ENCODE measurements at places on chromosomes 2 and 18.

DNA sequence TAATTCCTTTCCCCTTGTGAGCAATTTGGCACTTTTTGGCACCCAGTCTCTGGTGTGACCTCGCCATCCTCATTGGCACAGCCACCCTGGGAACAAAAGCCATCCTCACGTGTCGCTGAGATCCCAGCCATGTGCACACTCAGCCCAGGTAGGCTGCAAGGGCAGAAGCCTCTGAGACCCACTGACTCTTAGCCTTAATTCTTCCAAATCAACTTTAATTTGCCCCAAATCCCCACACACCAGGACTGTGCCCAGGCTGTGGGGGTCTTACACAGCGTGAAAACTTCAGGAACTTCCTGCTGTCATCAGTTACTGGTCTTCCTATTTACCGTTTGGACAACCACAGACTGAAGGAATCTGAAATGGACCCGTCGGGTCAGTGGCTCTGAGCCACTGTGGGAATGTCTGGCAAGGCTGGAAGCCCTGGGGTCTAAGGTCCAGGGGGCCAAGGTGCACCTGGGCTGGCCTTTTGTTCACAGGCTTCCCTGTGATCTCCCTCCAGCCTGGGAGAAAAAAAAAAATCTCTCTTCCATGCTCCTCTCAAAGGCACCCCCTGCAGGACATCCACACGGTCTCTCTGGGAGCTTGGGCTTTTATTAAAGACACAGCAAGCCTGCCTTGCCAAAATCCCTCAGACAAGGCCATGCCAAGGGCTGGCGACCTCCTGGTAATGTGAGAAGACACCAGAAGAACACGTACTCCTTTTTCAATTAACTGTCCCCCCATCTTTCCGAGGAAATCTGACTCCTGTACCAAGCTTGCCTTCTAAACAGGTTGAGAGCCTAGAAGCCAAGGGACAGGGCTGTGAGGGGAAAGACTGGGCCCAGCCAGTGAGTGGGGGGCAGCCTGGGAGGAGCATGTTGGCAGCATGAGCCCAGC, 42.1 kb upstream of the LAPTM4A start:
- peak; percentile 21 for DNase-seq

- no peak for DNase-seq
Measured at GRCh38 chr2:195331129-195331528, 325.9 kb upstream of the SLC39A10 start.

GRCh38 chr2:199929262-199929661, 18.2 kb downstream of the C2orf69 start:
- DNase-seq = no peak

- DNase-seq = no peak
Measured at GRCh38 chr2:184419744-184420143, 178.6 kb upstream of the ZNF804A start.

DNA sequence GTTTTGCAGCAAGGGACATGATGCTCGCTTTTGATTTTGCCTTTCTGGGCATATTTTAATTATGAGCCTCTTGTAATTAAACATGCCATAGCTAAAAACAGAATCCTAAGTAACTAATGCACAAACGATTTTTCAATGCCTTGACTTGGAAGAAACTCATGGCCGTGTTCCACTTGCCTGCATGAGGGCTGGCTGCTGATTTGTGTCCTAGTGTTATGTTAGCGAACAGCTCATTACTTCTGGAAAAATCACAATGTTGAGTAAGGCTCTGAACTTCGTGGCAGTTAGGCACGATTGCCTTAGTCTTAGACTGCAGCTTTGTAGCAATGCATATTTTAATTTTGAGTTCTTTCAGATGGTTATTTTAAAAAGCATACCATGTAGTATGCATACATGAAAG, 4.5 kb downstream of the THSD7B start:
- no peak for DNase-seq

DNA sequence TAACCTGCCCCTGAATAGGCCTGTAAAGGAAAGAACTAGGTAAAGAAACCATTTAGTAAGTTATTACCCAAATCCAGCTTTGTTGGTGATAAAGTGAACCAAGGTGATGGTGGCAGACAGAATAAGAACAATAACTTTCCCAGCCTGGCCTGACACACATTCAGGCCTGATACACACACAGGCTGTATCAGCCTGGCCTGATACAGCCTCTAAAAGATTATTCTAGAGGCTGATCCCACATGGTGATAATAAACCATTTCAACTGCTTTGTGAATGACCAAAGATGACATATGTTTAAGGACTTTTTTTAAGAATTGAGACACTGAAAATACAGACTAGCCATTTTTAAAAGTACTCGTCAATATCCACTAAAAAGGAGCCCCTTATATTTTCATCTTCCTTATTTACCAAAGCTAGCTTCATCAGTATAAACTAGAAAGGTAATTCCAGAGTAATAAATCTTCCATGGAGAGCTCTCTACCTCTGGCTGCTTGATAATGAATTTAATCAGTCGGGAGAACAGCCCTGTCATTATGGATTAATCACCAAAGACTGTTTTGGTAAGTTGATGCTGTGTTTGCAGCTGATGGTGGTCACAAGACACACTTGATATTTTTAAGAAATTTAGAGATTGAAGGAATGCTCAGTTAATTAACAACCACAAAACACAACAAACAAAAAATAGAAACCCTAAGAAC, 77.2 kb downstream of the SLC8A1 start:
- no peak for DNase-seq

DNA sequence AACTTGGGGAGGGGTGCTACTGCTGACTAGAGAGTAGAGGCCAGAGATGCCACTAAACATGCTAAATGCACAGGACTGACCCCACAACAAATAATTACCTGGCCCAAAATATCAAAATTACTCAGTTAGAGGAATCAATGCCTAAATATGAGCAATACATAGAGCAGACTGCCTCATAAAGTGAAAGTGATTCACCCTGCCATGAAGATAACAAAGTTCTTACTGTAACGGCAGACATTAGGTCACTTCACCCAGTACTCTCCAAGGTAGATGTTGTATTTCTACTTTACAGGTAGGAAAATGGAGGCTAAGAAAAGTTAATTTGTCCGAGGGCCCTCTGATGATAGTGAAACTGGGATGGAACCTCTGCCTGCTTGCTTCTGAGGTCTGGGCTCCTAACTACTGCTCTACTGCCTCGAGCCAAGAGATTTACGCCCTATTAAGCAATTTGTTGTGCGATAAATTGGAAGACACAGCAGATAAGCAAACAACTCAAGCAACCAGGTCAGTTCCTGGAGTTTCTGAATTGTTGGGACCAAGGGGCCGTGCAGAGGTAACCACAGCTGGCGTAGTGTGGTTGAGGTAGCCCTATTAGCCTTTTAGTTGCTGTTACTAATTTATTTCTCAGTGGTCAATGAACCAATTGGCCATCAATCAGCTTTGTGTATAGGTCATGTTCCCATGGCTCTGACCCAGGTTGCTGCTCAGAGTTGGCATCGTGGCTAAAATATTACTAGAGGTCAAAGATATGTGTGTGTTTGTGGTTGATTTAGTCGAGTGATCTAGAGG, 4.8 kb downstream of the DHRS9 start:
- no peak for DNase-seq

GRCh38 chr18:74219056-74219455, 70.7 kb downstream of the TIMM21 start:
- no peak for DNase-seq

DNA sequence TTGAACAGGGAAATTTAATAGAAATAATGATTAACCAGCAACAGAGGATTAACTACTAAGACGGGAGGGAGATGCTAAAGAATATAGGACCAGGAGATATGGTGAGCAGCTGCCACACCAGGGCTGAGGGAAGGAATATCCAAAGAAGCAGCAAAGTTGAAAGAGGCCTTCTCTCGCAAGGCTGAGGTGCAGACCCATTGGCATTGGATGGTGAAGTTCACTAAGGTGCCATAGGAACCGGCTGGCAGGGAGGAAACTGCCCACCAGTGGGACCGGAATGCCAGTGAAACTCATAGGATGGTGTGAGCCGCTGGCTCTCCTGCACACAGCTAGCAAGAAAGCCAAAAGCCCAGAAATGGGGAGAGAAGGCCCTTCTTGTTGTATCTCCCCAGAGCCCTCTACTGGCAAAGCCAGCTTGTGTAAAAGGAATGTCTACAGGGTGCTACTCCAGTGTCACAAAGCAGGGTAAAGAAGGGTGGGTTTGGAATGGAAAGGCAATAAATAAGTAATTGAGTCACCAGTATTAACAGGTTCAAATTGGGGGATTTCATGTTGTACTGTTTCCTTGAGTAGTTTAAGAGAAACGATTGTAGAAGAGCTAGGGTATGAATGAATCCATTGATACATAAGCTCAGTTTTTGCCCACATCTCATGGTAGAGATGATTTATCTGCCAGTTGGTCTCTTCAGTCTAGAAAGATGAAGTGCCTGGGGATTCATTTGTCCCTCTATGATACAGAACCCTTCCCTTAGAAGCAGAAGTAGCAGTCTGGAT, 36.0 kb downstream of the FARP2 start:
- DNase-seq = no peak

DNA sequence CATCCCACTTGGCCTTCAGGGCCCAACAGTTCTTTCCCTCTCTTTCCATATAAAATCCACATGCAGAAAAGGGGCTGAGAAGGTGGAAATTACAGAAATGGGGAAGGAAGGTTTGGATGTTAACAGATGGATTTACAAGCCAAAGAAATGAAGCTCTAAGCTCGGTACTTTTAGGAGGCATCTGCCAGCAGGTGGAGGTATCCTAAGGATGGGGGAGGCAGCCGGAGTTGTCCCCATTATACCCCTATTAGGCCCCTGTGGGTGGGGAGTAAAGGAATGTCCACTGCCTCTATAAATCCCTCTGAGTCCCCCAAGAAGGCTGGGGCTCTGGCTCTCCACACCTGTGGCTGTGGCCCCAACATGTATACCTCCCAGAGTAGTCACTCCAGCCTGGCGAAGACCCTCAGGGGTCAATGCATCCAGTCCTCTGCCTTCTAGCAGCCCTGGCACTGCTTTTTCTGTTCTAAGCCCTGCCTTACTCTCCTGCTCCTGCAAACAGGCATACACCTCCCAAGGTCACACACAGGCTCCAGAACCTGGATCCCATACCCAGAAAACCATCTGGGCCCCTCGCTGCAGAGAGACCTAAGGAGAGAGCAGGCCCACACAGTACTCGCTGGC, 1.2 kb downstream of the FBXO41 start:
- DNase-seq = no peak

DNA sequence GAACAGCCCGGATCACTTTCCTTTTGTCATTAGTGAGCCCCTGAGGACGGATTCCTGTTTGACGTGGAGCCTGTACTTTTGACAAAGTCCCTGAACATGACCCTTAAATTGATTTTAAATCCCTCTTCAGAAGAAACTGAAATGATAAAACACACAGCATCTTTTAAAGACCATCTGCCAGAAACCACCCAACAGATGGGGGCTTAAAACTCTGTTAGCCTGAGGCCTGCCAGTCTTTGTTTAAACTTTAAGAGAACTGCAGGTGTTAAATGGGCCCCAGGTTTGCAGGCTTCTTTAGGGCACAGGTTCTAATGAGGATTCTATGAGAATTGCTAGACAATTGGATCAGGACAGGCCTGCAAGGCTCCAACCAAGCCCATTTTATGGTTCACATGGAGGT, 177.9 kb downstream of the ALK start:
- DNase-seq = no peak

GRCh38 chr2:196233805-196234475, 62.6 kb upstream of the STK17B start:
- no peak for DNase-seq

GRCh38 chr18:6284300-6284699, 130.4 kb downstream of the L3MBTL4 start:
- DNase-seq = no peak

- no peak for DNase-seq
Measured at GRCh38 chr2:44668336-44668735, 273.2 kb upstream of the SIX3 start.

- DNase-seq = no peak
Measured at GRCh38 chr2:65731476-65731875, 299.1 kb upstream of the SPRED2 start.

- DNase-seq = no peak
Measured at GRCh38 chr2:170587117-170587516, 128.0 kb upstream of the SP5 start.

DNA sequence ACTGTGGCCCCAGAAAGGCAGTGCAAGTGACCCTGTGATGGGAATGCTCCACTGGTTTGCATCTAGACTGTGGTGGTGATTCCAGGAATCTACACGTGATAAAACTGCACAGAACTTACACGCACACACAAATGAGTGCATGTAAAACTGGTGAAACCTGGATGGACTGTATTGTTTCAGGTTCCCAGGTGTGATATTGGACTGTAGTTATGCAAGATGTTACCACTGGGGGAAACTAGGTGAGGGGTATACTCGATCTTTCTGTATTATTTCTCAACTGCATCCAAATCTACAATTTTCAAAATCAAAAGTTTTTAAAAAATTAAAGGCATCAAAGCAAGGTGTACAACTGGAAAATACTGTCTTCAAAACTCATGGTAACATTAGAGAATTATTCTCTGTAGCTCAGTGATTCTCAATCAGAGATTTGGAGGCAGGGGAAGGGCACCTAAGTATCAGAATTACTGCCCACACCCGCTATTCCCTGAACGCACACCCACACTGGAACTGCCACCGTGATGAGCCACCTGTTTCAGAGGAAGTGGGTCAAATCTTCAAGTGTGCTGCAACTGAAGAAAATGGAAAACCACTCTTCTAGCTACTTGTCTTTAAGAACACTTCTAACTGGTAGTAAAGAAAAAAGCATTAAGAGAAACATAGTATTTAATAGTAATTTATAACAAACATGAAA, 26.7 kb downstream of the PTPN2 start:
- DNase-seq = no peak

DNA sequence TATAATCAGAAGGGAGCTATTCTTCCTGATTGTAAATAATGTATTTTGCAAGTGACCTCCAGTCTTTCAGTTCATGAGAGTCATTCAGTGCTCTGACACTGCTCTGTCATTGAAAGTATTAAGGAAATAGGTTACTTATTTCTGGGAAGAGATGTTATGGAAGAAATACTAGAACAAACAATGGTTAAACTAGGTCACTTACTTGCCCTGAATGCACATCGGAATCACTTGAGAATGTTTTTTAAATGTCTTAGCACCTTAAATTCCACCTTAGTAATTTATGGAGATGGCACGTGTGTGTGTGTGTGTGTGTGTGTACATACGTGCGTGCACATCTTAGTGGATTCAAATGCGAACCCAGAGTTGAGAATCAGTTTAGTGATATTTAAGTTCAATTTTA, 126.6 kb upstream of the KCNH7 start:
- DNase-seq = no peak

- DNase-seq = no peak
Measured at GRCh38 chr2:227504700-227505099, 32.7 kb downstream of the AGFG1 start.

- no peak for DNase-seq
Measured at GRCh38 chr2:233674995-233675394, 3.3 kb downstream of the UGT1A9 start.

- no peak for DNase-seq
Measured at GRCh38 chr2:43030551-43031307, 195.7 kb downstream of the ZFP36L2 start.
